ENCODE measurements at places on chromosomes 3 and 15. TPM values are rescaled to one million over a fixed set of nuclear protein-coding genes. Genes with fewer than 3 reads are reported as not detected.

GRCh38 chr3:59386165-59386564 is 336.3 kb upstream of the CFAP20DC start:
- DNase-seq = no peak

GRCh38 chr3:178618197-178618596 is 82.0 kb downstream of the KCNMB2 start:
- DNase-seq = no peak

The ITPKA gene
- 0.11 TPM for total RNA-seq

DNA sequence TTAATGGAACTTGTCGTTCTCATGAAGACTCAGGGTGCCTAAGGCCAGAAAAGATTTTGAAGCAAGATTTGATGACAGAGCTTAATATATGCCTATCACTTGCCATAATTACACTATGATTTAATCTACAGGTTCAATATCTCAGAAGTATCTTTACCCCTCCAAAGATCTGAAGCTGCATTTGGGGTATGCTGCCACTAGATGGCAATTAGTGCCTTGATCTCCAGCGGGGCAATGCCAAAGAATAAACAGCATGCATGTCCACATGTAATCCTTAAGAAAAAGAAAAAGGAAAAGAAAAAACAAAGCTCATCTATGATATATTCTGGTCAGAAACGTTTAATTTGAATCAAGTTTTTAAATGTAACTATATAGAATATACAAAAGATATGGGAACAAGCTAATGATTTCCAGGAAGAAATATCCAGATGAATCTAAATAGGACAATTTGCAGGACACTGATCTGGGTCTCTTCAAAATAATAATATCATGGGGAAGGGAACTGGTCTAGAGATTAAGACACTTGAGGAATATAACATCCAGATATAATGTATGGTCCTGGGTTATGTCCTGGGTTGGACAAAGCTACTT is 55.0 kb upstream of the SOX14 start:
- no peak for DNase-seq

The MPI gene
- total RNA-seq = 43.7 TPM

DNA sequence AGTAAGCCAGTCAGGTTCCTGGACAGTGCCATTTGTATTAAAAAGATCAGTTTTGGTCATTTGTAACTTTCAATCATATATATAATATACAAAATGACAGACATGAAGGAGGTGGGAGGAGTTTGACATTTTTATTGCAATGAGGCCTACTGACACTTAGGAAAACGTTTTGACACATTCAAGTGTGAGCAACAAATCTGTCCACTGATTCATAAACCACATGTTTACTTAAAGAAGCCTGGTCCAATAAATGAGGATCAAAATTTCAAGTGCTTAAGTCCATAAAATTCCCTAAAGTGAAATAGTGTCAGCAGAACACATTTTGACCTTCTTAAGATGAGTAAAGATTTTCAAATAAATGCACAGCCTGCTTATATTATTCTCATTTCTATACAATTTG is 137.3 kb downstream of the MECOM start:
- DNase-seq = no peak

The PYDC2 gene
- total RNA-seq = not detected

- no peak for DNase-seq
Observed at GRCh38 chr3:147393943-147394883, 12.1 kb downstream of the ZIC4 start.

DNA sequence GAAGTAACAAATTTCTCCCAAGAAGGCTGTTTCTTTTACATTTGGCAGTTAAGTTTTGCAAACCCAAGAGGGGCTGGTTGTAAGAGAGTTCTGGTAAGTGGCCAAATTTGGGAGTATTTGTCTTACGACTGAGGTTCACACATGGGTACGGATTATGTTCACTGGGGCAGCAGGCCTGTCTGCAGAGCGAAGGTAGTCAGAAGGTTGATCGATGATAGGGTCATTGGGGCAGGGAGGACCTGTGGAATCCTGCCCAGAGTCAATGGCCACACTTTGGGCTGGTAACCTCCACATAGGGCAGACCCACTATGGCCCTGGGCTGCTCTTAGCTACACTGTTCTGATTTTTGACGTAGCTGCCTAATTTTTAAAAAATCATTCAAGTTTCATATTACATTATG is 368.6 kb downstream of the EPHB1 start:
- DNase-seq = no peak

The SMCO1 gene
- not detected for total RNA-seq

The CDHR4 gene
- total RNA-seq = 3.1 TPM

DNA sequence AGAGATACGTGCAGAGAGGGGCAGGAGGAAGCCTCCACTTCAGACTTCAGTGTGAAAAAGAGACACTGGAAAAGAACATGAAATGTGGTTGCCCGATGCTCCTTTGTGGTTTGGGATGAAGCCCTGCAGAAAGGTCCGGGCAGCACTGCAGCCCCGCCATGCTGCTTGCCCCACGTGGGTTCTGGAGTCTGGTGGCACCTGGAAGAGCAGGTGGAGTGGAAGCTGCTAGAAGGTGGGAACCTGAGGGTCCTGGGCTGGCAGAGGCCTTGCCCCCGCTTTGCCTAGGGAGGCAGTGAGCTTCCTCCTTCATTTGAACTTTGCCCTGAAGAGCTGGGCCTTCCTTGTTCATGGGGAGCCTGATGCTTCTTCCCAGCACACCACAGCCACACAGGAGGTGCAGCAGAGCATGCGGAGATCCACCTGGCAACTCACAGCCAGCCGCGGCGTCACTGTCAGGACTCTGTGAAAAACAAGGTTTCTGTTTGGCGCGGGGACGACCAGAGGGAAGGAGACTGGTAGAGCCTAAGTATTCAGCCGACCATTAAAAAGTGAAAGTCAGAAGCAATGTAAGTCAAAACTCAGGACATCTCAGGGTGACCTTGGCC is 59.0 kb downstream of the APBA2 start:
- DNase-seq = no peak

DNA sequence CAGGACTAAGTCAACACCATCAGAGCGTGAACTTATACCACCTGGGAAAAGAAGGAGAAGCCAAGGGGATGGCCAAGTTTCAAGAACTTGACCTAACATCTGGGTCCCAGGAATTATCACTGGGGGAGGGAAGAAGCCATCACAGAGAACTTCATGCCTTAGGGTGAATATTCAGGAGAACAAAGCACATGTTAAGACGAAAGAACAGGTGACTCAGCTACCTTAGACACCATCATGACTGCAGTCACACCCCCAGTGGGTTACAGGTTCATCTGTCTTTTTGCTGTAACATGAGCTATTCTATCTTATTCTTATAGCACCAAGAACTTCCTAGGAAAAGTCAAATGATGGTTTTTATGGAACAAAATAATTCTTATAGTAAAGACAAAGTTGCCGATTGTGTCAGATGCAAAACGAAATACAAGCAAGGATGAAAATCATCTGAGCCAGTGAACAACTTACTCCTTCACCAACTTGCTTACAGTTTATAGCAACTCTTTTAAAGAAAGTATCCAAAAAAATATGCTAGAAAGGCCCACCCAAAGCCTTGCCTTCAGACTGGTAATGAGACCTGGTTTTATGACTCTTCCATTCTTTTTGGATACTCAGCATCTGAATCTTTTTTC is 72.0 kb downstream of the TPRA1 start:
- no peak for DNase-seq

The GOLGA8G gene
- total RNA-seq = not detected

The ITIH1 gene
- not detected for total RNA-seq

The SCN11A gene
- total RNA-seq = 0.17 TPM

- peak; percentile 1 for DNase-seq
Observed at GRCh38 chr15:68217341-68217740, 12.2 kb downstream of the CLN6 start.

The SCAANT1 gene
- not detected for total RNA-seq

The REC114 gene
- total RNA-seq = not detected

DNA sequence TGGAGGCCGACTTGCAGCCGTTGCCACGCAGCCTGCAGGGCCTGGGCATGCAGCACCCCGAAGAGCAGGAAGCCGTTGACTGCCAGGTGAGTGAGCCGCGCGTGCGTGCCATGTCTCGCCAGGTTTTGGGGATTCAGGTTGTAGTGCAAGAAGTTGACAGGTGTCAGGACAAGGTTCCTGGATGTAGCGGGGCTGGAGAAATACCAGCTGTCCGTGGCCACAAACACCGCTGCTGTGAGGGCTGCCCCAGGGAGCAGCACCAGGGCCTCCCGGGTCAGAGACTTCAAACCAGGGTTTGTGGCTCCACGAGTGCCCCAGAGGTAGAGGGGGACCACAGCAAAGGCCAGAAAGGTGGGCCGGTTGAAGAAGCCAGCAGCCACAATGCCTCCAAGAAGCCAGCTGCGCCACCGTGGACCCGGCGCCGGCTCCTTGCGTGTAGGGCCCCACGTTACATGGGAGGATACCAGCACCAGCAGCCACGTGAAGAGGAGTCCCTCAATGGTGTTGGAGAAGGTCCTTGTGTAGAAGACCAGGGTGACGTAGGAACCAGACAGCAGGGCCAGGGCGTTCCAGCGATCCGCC is 5.6 kb upstream of the NCBP2 start:
- no peak for DNase-seq

The RNF111 gene
- 12.8 TPM for total RNA-seq

The SNX22 gene
- total RNA-seq = 0.15 TPM

The CTXN2 gene
- not detected for total RNA-seq

DNA sequence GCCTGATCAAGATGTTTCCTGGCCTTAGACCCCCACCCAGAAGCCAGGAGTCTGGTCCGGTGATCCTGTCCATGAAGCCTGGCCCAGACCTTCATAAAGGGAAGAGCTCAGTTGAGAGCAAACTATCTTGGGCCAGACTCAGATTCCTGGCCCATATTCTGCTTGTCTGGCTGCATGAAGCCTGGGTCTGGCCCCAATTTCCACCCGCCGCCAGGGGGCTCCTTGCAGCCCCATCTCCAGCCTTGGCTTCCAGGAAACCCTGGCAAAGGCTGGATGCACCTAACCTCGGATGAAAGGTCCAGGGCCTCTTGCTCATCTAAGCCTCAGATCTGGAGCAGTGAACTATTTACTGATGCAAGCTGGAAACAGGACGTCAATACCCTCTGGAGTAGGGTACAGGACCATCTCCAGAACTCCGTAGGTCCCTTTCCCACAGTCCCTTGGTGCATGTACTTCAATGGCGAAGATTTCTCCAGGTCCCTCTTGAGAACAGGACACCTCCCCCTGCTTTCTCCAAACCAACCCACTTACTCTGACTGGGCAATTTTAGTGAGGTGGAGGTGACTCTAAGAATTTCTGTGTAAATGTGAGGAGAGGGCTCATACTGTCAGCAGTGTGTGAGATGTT is 5.6 kb downstream of the FOXL2 start:
- peak; percentile 79 for DNase-seq

- no peak for DNase-seq
Observed at GRCh38 chr3:22361521-22361920, 610.5 kb upstream of the ZNF385D start.

DNA sequence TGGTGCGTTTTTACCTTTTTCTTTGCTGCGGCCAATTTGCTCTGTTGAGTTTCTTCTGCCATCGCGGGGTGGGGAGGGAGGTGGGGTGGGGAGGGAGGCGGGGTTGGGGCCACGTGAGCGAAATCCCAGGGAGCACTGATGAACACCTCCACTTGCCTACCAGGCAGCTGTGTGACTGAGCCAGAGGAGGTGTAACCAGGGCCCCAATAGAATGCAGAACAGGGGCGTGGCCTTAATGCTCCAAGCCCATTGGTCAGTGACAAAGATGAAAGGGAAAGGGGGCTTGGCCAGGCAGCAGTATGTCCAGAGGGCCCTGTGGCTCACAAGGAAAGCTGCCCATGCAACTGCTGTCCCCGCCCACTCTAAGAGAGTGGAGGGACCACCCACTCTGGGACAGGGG is 21.4 kb upstream of the OR4F6 start:
- DNase-seq = no peak

The PLSCR2 gene
- not detected for total RNA-seq

The TMEM207 gene
- not detected for total RNA-seq

DNA sequence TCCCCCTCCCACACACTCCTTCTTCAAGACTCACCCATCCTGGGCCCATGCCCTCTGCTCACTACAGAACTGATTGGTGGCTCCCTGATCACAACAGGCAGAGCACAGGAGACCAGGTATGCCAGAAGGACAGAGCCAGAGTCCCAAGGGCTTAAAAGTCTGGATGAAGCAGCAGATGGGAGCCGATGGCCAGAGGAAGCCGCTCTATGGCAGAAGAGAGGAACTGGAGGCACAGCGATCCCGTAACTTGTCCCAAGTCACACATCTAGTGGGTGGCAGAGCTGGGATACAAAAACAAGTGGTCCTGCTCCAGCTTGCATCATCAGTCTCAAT is 20.7 kb downstream of the ITGA11 start:
- no peak for DNase-seq

The NOX5 gene
- 1.5 TPM for total RNA-seq

DNA sequence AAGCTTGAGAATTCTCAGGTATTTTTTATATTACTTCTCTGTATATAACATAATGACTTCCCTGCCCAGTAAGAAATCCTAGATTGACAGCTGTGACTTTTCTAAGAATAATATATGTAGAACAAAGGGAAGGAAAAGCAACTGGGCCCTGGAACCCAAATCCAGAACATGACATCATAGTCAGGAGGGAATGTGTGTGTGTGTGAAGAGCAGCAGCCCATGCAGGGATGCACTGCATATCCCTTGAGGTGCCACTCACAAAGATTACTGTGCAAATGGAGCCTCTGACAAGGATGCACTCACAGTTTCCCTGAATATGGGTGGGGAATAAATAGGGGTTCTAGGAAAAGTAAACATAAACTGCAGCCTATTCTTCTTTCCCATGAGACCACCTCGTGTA is 279.5 kb downstream of the NEK10 start:
- DNase-seq = no peak

The SKOR1 gene
- 0.92 TPM for total RNA-seq

GRCh38 chr15:68674975-68675374 is 96.2 kb downstream of the CORO2B start:
- DNase-seq = no peak

The P2RY13 gene
- total RNA-seq = 0.61 TPM

DNA sequence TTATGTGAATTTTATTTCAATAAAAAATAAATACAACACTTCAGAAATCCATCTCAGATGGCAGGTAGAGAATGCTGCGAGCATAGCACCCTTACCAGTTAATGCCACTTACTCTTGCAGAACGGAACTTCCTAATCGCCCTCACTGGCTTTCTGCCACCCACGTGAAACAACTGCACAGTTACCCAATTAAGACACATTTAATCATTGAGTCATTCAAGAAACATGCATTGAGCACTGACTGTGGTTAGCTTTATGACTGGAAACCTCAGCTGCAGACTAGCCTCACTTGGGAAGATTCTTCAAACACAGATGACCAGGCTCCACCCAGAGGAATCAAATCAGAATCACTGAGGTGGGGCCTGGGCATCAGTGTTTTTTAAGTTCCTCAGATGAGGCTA is 5.6 kb upstream of the MFGE8 start:
- DNase-seq = no peak

The CCDC39 gene
- 0.72 TPM for total RNA-seq

- no peak for DNase-seq
Observed at GRCh38 chr3:135237371-135238143, 442.5 kb downstream of the EPHB1 start.

Data from ovary (tissue), 10 donors.